ENCODE measurements at places on chromosomes 16 and 17.
A peak's percentile ranks its signal among the peaks of the same experiment; 100 is the strongest.

DNA sequence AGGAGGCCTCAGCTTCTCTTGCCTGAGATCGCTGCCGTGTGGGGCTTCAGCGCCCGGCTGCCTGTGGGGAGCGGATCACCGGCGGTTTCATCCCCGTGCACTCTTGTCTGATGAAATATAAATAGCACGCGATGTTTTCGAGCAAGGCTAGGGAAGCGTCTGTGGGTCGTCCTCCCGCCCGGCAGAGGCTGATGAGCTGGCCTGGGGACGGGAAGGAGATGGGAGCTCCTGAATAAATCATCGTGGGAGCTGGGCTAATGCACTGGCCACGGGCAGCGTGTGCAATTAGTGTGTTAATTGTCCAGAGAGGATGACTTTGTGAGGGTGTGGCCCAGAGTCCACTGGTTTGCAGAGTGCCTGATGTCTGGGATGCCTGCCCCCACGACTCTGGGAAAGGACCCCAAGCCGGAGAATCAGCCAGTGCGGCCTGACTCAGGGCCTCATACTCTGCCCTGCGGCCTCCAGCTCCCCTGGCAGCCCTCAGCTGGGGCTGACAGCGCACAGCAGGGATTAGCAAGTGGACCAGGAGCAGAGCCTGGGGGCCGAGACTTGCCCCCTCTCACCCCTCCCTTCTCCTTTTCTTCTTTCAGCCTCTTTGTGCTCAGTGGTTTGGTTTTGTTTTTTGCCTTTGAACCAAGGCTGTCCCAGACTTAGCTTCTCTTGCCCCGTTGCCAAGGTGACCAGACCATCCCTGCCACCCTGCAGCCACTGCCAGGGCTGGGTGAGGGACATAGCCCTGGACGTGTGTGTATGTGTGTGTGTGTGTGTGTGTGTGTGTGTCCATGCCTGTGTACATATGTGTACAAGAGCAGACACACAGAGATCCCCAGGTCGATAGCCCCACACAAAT lies 21.4 kb downstream of the KCNJ12 start:
- peak; percentile 45 for DNase-seq

DNA sequence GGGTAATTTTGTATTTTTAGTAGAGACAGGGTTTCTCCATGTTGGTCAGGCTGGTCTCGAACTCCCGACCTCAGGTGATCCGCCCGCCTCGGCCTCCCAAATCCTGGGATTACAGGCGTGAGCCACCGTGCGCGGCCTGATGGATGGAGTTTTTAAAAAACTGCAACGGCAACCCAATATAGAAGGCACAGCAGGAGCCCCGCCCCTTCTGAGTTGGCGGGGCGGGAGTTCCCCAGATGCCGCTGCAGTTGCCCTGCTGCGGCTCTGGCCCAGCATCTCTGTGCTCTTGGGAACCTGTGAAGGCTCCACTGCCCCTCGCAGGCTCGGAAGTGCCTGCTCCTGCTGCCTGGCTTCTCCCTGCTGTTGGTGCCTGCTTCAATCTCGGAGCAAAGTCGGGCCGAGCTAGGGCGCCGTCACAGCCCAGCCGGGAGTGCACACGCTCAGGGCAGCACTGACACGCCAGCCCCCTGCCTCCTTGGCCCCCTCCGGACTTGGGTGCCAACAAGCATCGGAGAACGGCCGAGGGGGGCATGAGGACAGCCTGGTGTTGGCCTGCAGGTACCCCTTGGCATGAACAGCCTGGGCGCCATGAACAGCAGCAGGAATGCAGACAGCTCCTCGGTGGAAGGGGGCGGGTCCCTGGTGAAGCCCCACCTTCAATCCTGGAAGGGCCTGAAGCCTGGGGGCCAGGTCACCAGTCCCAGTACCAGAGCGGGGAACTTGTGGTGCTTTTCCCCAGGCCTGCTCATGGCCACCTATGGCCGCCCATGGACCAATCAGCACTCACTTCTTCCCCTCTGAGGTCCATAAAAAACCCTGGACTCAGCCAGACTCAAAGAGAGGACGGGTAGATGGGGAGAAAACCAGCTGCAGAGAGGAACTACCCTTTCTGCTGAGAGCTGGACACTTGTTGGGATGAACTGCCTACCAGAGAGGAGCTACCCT lies 2.3 kb upstream of the NT5M start:
- no peak for DNase-seq

DNA sequence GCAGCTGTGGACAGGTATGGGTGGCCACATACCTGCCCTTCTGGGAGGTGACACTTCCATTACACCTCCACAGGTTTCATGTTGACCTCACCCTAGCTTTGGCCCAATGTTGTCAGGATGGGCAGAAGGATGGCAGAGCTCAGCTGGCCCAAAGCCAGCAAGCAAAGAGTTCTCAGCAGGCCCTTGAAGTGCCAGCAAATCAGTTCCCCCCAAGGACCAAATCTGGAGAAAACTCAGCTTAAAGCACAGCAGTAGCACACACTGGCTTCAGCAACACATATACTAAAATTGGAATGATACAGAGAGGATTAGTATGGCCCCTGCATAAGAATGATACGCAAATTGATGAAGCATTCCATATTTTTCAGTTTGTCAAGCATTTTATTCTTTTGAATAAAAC lies 13.4 kb downstream of the ARL4D start:
- no peak for DNase-seq

- no peak for DNase-seq
Measured at GRCh38 chr16:19861133-19861532, 23.5 kb downstream of the GPRC5B start.

Measured in GOT3 (cell line).